Astrocyte (in vitro differentiated cells and primary cell): ENCODE measurements at places on chromosomes 5 and 9.
A peak's percentile ranks its signal among the peaks of the same experiment; 100 is the strongest.

GRCh38 chr5:159061179-159061796 lies 38.4 kb downstream of the EBF1 start:
- DNase-seq: peak; percentile 77

DNA sequence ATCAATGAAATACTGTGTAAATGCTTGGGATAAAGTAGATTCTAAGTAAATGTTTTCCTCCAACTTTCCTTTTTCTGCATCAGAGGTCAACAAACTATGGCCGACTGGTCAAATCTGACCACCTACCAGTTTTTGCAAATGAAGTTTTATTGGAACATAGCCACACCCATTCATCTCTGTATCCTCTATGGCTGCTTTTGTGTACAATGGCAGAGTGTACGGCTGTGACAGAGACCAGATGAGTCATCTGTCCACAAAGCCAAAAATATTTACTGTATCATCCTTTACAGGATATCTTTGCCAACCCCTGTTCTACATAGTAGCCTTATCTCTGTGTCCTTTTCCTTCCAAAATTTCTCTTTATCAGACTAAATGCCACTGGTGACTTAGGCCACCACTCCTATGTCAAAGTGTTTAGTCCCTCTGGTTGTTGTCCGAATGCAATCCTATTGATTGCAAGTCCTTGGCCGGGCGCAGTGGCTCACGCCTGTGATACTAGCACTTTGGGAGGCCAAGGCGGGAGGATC lies 218.4 kb upstream of the KLF4 start:
- peak; percentile 55 for DNase-seq

GRCh38 chr5:114362197-114362976 lies 517 bp downstream of the KCNN2 start:
- DNase-seq: peak; percentile 14

- DNase-seq: no peak
Measured at GRCh38 chr9:70398145-70398556, 16.3 kb downstream of the KLF9 start.

- DNase-seq: no peak
Measured at GRCh38 chr5:58763390-58763789, 180.5 kb downstream of the RAB3C start.

- peak; percentile 51 for DNase-seq
Measured at GRCh38 chr5:138668451-138669380, 84.5 kb upstream of the CTNNA1 start.

DNA sequence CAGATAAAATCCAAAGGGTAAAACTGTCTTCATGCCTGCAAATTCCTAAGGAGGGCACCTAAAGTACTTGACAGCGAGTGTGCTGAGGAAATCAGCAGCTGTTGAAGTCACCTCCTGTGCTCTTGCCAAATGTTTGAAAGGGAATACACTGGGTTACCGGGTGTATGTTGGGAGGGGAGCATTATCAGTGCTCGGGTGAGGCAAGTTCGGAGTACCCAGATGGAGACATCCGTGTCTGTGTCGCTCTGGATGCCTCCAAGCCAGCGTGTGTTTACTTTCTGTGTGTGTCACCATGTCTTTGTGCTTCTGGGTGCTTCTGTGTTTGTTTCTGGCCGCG lies 727 bp upstream of the ADRB2 start:
- peak; percentile 6 for DNase-seq

DNA sequence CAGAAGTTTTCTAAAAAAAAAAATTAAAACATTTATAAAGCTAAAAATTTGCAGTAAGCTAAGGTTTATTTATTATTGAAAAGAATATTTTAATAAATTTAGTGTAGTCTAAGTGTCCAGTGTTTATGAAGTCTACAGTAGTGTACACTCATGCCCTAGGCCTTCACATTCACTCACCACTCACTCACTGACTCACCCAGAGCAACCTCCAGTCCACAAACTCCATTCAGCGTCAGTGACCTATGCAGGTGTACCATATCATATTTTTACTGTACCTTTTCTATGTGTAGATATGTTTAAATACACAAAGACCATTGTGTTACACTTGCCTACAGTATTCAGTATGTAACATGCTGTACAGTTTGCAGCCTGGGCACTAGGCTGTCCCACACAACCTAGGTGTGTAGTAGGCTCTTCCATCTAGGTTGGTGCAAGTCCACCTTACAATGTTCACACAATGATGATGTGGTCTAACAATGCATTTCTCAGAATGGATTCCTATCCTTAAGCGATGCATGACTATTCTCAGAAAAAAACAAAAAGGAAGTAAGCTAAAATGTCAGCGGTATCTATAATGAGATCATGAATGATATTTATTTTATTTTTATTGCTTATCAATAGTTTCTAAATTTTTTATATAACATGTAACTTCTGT lies 336.7 kb downstream of the AGTPBP1 start:
- no peak for DNase-seq

- DNase-seq: no peak
Measured at GRCh38 chr5:94900006-94900505, 281.6 kb downstream of the SLF1 start.

DNA sequence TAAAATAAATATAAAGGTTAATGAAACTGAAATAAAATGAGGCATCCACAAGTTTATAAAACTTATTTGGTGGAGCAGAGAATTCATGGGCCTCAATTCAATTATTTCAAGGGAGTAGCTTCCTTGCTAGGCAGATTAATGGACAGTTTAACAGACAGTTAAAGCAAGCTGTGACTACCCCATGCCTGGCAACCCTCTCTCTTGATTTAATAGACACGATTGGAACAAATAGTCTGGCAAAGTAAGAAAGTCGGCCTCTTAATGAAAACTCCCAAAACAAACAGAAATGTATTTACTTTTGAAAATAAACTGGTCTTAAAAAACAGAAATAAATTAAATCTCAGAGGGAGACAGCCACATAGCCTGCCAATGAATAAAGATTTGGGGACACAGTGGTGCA lies 40.1 kb upstream of the ERCC6L2 start:
- DNase-seq: no peak

DNA sequence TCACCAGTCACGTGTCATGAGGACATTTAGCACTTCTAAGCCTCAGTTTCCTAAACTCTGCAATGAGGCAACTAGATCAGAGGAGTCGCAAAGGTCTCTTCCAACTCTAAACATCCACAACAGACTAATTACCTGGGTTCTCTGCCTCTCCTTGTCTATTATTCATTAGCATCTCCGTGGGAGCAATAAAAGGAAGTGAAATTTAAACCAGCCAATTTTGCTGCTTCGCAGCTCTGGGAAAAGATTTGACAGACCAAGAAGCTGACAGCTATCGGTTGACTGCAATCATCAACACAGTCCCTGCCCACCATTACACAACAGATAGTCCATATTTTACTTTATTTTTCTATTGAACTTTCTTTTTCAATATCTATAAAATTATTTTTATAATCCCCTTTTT lies 308.9 kb downstream of the NR2F1-AS1 start:
- DNase-seq: no peak

DNA sequence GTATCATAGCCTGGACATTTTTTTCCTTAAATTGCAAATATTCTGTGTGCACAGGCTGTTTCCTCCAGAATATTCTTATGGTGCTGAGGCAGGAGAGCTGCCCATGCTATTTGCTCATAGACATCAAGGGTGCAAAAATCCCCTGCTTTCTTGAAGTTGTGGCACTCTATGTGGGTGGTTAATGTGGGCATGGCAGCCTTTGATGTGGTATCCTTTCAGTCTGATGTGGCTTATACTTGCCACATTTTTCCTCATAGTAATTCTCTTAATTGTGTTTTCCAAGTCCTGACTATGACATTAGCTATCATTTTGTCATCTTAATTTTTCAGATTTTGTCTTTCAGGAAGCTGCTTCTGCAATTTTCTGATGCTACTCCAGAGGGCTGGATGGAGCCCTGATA lies 353.3 kb downstream of the YTHDC2 start:
- DNase-seq: no peak

DNA sequence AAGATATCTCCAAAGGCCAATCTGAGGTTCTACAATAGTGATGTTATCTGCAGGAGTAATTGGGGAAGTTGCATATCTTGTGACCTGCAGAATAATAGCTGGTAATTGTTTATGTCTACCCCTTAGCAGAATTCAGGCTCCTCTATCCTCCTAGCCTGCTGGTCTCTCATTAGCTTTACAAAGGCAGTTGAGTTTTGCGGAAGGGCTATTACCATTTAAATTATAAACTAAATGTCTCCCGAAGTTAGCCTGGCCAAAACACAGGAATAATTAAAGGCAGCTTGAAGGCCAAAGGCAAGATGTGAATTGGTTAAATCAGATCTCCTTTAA lies 168.7 kb downstream of the TTC39B start:
- DNase-seq: no peak

DNA sequence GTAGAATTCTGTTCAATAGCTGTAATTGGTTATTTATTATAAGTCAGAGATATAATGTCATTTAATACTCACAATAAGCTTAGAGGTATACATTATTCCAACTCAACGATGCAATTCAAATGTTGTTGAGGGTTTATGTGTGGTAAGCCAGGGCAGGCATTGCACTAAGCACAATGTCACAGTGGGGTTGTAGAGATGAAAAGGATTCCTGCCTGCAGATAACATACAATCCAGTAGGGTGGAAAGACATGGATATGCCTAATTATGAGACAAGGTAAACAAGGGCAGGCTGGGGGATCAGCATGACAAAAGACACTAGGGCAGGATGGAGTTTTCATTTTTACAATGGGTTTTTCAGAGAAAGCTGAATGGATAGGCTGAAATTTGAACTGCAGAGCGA lies 98.7 kb upstream of the PALM2AKAP2 start:
- no peak for DNase-seq

GRCh38 chr9:6188466-6188865 lies 27.1 kb upstream of the IL33 start:
- DNase-seq: no peak

DNA sequence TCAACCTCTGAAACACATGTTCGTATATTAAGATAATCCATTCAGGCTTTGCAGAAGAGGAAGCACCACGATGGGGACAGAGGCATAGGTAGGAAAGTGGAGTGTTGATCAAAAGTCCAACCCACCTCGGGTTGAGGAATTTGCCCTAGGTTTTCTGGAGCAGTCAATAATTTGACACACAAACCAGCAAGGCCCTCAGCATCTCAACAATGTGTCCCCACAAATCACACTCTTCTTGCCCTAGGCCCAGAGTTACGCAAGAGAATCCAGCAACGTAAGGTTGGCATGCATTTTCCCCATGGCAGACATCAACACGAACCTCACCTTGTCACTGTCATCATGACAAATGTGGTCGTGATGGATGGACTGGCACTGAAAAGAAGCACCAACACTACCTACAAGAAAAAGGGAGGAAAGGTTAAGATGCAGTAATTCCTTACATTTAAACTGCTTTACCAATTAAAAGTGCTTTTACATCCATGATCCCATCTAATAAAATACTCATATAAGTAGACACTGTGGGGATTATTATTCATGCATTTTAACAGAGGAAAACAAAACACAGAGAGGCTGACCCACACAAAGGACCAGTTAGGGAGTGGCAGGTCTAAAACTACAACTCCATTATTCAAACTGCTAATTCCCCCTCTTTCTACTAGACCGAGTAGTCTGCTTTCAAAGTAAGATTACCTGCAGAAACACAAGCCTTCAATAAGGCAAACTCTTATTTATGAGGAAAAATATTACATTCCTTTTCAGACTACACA lies 24.4 kb upstream of the RNF38 start:
- no peak for DNase-seq

- no peak for DNase-seq
Measured at GRCh38 chr5:129902816-129903215, 1.4 kb upstream of the CHSY3 start.
